ENCODE measurements at places on chromosomes 12 and 14.

DNA sequence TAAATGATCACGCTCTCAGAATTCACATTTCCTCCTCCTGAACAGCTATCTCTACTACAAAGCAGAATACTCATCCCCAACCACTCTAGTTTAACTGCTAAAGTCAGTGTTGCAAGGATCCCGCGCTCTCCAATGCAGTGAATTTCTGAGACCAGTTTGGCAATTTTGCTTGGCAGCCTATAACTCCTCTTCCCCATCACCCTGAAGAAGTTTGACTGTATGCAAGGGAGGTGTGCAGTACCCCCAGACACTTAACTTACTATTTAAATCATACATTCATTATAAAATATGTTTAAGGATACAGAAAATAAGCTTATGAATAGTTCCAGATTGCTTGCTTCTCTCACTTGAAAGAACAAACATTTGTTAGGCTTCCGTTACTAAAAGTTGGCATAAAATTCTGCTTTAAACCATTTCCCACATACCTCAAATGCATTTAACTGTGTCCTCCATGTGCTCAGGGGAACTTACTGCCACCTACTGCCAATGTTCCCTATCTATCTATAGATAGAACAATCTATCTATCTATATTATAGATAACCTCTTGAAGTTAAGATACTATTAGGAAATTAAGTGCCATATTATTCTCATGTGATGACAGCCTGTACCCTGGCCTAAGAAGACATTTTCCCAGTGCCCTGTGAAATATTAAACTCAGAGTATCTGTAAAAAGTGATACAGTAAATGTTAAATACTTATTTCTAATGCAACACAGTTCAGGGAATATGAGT lies 2.4 kb downstream of the LGR5 start:
- no peak for DNase-seq

- DNase-seq = no peak
Observed at GRCh38 chr12:116143909-116144308, 133.6 kb downstream of the MED13L start.

GRCh38 chr12:91523831-91524230 lies 341.2 kb upstream of the DCN start:
- no peak for DNase-seq

GRCh38 chr12:25382311-25383106 lies 131.8 kb upstream of the KRAS start:
- no peak for DNase-seq

DNA sequence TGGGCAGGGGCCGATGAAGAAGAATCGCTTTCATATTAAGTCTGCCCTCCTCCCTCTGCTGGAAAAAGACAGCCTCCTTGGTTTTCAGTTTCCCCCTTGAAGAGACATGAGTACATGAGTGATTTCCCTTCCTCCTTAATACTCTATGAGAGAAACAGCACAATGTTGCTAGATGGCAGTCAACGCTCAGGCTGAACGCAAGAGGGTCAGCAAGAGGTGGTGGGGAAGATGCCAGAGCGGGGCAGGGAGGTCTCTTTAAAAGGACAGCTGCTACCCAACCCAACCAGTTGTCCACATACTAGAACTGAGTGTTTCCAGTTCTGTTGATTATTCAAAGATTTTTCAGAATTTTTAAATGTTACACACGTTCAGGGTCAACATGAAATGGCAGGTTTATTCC lies 22.8 kb downstream of the CRACR2A start:
- no peak for DNase-seq

DNA sequence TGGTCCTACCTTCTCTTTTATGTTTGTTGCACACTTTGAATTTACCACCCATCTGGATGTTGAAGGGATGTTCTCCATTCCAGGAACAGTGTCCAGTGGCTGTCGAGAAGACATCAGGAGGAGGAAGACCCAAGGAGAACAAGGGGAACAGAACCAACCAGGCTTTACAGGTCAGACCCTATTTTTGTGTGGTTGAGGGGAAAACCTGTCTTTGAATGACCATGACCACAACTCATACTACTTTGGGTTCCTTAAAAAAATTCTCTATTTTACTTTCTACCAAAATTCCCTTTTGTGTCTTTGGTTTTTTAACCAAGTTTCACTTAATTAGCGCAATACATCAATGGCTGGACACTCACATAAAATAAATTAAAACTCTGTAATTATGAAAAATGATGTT lies 78.7 kb downstream of the PLXNC1 start:
- no peak for DNase-seq

DNA sequence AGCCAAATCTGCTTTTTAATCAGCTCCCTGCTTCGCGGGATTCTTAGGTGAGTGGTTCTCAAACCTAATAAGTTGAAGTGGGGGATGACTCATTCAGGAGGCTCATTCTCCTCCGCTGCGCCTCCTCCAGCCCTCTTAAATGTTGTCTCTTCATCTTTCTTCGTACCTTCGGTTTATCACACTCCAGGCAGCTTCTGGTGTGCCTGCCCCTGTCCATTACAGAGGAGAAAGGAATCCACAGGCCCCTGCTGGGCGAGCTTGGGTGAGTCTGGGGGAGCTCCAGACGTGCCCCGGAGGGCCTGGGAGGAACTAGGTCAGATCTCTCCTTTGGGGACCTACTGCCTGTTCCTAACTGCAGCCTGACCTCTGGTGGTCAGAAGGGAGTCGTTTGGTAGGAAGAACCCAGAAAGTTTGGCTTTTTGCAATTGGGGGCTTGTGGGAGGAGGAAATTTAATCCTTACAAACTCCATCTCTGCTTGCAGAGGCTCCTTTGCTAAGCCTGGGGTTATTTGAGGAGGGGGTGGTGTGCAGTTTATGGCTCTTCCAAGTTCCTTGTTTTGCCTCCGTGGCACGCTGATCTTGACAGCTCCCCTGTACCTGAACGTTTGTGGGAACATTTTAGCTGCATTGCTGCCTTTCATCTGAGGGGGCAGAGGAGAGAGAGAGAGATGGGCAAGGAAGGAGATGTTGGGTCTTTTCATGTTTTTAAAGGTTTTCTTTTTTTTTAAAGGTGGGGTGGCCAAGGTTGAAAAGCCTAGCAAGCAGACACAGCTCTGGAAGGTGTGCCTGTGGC lies 84.1 kb upstream of the GNG2 start:
- peak; percentile 76 for DNase-seq

DNA sequence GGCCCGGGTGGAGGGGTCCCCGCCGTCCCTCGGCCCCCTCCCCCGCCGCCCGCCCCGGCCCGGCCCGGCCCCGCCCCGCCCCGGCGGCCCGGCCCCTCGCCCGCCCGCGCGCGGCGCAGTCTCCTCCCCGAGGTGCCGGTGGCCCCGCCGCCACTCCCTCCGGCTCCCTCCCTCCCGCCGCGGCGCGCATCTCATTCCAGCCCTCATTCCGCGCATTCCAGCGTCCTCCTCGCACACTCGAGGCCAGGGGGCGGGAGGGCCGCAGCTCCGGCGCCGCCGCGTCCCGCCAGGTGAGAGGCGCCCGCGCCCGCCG lies at the start of gene TEAD4:
Gene TEAD4 (plus strand): TSS at position 206 of the 313 bp plus-strand sequence.
- no peak for DNase-seq

- DNase-seq = no peak
Observed at GRCh38 chr14:22563987-22564386, 25.0 kb downstream of the DAD1 start.
